ENCODE measurements at places on chromosomes 7 and 10.

DNA sequence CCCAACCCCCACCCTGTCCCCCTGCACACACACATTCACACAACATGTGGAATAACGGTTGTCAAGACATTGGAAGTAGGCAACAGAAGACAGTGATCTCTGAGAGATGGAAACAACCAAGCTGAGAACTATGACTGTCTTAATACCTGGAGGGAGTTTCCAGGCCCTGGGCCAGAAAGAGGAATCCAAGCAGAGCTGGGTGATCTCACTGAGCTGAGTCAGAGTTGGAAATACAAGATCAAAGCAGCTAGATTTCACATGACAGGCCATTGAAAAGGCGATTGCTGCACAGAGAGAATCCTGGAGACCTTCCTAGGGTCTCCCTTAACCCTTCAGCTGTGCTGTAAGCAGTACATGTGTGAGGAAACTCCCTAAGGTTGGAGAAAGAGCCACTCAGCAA is 165.8 kb upstream of the PRSS1 start:
- DNase-seq, result no peak

- DNase-seq, result no peak
These were observed 83.6 kb downstream of the CFAP58 start for GRCh38 chr10:104437226-104437625.

GRCh38 chr7:130366564-130366963 is 13.7 kb upstream of the CPA1 start:
- DNase-seq, result no peak

- peak; percentile 63 for DNase-seq
These were observed 10.5 kb upstream of the MTPAP start for GRCh38 chr10:30359373-30360206.

GRCh38 chr10:62618054-62618453 is 186.5 kb upstream of the ADO start:
- DNase-seq, result no peak
